GM12891 (cell line): ENCODE measurements at places on chromosomes 12 and 14.

DNA sequence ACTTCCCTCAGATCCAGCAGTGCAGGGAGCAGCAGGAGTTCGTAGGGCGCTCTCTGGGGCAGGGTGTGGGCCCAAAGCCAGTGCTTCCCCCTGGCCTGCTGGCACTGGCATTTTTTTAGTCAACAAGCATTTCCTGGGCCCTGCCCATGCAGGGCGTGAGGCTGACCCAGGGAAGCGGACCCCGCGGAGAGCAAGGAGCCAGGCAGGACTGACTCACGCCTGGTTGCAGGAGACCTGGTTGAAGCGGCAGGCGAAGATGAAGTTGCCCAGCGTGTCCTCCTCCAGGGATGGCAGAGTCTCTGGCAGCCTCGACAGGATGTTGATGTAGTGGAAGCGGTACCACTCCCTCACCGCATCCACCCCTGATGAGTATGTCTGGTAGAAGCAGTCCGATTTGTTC, 13.5 kb downstream of the SCNN1A start:
- no peak for DNase-seq

DNA sequence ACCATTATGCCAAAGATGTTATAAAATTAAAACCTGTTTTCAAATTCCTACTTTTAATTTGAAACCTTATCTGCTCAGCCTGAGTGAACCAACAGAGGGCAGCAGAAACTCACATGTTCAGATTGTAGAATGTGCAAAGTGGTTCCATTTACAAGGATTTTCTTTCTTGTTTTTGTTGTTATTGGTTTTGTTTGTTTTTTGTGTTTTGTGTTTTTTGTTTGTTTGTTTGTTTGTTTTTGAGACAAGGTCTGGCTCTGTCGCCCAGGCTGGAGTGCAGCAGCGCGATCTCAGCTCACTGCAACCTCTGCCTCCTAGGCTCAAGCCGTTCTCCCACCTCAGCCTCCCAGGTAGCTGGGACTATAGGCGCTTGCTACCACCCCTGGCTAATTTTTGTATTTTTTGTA, 22.8 kb upstream of the GARIN2 start:
- no peak for DNase-seq

- no peak for DNase-seq
These were observed 36.0 kb downstream of the GCH1 start for GRCh38 chr14:54866588-54866987.

- peak; percentile 42 for DNase-seq
These were observed 214.8 kb downstream of the CHST11 start for GRCh38 chr12:104671409-104672095.

GRCh38 chr14:36773558-36773957, 111.9 kb downstream of the PAX9 start:
- no peak for DNase-seq
